ENCODE measurements at places on chromosomes 2 and 18.

DNA sequence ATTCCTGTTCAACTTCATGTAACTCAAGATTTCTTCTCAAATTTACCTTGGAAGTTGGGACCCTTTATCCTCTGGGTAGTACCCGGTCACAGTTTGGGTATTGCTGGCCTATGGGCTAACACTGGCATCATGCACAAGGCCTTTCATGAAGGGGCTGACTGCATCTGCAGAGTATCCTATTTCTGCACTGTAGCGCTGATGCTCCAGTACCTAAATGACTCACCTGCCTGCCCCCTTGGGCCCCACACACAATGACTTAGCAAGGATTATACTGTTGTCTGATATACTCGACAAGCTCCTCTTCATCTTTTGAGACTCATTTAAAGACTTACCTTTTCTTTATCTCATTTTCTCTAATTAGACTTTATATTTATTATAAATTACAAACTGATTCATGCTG, 39.9 kb downstream of the DNAH6 start:
- DNase-seq = no peak

- peak; percentile 59 for DNase-seq
Observed at GRCh38 chr2:127388423-127389164, 819 bp upstream of the MAP3K2 start.

- no peak for DNase-seq
Observed at GRCh38 chr18:62258093-62258492, 67.0 kb upstream of the TNFRSF11A start.

DNA sequence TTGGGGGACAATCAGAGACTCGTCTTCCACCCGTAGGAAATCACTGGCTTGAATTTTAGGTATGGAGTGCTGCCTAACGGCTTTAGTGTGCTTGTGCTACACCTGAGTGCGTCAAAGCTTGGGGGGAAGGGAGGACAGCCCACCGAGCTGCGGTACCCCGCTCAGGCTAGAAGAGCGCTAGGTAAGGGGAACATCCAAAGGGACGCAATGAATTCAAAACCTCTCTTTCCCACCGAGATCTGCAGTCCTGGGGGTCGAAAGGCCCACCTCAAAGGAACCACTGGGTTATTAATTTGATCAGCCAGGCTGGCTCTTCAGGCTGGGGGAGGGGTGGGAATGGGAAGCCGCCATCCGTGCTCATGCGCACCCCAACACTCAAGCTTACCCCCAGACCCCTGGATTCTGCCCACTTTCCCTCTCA, 2.7 kb downstream of the EPHA4 start:
- DNase-seq = no peak

- peak; percentile 32 for DNase-seq
Observed at GRCh38 chr2:54672590-54673456, 50.6 kb upstream of the EML6 start.

DNA sequence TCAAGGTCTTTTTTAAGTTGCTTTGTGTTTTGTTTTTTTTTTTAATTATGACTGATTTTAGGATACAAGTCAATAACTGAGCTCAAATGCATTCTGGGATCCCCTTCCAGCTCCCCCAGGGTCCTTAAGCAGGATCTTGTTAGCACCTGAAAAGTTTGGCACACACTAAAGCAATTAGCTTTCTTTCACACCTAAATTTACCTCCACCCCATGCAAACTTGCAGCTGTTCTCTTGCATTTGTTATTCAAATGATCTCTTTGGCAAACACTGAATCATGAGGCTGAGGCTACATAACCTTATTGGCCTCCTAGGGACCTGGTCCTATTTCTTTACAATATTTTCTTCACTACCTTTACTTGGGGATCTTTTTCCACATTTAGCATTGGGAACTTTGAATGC, 2026.1 kb upstream of the CELF4 start:
- DNase-seq = no peak

GRCh38 chr2:85710687-85711577, 16.8 kb downstream of the GNLY start:
- peak; percentile 24 for DNase-seq

GRCh38 chr18:76602191-76602590, 107.1 kb upstream of the ZNF516 start:
- DNase-seq = no peak

- DNase-seq = no peak
Observed at GRCh38 chr2:42127425-42128424, 41.4 kb upstream of the EML4 start.

- DNase-seq = no peak
Observed at GRCh38 chr2:51220080-51220479, 188.1 kb upstream of the NRXN1 start.

GRCh38 chr18:41820784-41821183, 134.2 kb upstream of the PIK3C3 start:
- no peak for DNase-seq

- no peak for DNase-seq
Observed at GRCh38 chr2:113724010-113724409, 32.4 kb downstream of the SLC35F5 start.

DNA sequence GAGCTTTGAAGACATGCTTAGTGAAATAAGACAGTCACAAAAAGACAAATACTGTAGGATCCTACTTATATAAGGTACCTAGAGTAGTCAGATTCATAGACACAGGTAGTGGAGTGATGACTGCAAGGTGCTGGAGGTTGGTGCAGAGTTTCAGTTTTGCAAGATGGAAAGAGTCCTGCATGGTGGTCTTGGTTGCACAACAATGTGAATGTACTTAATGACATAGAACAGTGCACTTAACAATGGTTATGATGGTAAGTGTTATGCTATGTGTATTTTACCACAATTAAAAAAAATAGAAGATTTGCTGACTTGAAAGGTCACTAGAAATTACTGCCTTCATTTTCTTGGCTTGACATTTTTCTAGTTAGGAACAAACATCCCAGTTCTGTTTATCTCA, 9.5 kb downstream of the CERS6 start:
- no peak for DNase-seq

- no peak for DNase-seq
Observed at GRCh38 chr2:200765995-200766660, 45.6 kb upstream of the BZW1 start.

- DNase-seq = no peak
Observed at GRCh38 chr2:12776521-12776961, 59.8 kb downstream of the TRIB2 start.

DNA sequence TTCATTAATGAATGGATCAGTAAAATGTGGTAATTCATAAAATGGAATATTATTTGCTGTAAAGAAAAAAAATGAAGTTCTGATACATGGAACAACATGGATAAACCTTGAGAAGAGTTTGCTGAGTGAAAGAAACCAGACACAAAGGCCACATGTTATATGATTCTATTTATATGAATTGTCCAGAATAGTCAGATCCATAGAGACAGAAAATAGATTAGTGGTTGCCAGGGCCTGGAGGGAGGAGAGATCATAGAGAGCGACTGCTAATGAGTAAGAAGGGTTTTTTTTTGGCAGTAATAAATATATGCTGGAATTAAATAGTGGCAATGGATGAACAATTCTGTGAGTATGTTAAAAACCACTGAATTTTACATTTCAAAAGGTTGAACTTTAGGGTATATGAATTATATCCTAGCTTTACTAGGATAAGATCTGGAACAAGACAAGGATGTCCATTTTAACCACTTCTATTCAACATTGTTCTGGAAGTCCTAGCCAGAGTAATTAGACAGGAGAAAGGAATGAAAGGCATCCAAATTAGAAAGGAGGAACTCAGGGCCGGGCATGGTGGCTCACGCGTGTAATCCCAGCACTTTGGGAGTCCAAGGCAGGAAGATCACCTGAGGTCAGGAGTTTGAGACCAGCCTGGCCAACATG, 48.8 kb downstream of the MAPRE2 start:
- peak; percentile 40 for DNase-seq

DNA sequence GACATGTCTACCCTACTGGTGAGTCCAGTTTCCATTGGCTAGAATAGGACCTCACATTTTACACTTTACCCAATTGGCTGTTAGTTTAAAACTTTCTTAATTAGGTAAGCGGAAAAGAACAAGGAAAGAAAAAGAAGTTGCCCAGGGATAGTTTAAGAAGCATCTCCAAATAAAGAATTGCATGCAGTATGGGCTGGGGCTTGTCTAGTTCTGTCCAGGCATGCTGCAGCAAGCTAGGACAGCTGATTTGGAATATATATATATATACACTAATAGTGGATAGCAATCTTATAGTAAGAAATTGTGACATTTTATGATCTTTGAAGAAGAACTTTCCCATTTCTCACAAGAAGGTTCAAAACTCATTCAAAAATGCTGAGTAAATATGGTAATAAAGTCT, 90.0 kb upstream of the ERBB4 start:
- DNase-seq = no peak

GRCh38 chr2:154911729-154912128, 213.2 kb downstream of the KCNJ3 start:
- no peak for DNase-seq

- DNase-seq = no peak
Observed at GRCh38 chr2:241509155-241509784, 886 bp upstream of the STK25 start.

DNA sequence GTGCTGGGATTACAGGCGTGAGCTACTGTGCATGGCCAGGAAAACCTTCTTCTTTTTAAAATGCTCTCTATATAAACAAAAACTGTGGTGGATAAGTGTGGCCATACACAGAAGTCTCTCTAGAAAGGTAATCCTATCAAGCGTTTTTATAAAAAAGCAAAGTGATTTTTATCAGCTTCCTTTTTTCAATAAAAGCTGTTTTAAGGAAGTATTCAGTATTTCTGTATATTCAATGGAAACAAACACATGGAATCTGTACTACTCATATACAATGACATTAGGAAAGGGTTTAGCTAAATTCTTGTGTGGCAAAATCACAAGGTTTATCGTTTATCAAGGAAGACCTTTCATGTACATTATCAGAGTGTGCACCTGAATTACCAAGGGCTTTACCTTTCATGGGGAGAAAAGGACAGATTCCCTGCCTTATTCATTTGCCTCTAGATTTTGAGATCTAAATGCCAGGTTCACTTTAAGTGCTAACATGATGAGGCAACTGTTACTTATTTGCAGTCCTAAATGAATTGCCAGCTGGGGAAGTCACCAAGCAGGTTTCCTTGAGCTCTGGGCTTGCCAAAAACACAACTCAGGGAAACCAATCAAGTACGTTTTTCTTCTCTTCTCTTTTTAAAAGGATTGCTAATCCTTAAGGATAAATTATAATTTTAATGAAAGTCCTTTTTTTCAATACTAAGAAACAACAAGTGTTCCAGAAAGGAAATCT, 70.8 kb downstream of the RTN4 start:
- peak; percentile 49 for DNase-seq
